ENCODE measurements at places on chromosomes 6 and 20.

- DNase-seq = no peak
These were observed 54.9 kb downstream of the PRR18 start for GRCh38 chr6:166253281-166253681.

DNA sequence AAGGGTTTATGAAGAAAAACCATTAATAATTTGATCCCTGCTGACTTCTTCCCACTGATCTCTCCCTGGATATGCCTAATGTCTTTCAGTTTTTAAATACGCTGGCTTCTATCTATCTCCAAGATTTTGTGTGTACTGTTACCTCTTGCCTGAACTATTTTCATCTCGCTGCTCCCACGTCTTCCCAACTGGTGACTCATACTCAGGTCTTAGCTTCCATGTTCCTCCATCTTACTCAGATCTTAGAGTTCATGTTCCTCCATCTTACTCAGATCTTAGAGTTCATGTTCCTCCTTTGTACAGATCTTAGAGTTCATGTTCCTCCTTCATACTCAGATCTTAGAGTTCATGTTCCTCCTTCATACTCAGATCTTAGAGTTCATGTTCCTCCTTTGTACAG, 21.6 kb downstream of the GPR6 start:
- DNase-seq = no peak

GRCh38 chr6:140480852-140481251, 1106.4 kb upstream of the CITED2 start:
- peak; percentile 3 for DNase-seq

- DNase-seq = peak; percentile 60
These were observed 18.7 kb downstream of the SGK1 start for GRCh38 chr6:134299236-134299635.

DNA sequence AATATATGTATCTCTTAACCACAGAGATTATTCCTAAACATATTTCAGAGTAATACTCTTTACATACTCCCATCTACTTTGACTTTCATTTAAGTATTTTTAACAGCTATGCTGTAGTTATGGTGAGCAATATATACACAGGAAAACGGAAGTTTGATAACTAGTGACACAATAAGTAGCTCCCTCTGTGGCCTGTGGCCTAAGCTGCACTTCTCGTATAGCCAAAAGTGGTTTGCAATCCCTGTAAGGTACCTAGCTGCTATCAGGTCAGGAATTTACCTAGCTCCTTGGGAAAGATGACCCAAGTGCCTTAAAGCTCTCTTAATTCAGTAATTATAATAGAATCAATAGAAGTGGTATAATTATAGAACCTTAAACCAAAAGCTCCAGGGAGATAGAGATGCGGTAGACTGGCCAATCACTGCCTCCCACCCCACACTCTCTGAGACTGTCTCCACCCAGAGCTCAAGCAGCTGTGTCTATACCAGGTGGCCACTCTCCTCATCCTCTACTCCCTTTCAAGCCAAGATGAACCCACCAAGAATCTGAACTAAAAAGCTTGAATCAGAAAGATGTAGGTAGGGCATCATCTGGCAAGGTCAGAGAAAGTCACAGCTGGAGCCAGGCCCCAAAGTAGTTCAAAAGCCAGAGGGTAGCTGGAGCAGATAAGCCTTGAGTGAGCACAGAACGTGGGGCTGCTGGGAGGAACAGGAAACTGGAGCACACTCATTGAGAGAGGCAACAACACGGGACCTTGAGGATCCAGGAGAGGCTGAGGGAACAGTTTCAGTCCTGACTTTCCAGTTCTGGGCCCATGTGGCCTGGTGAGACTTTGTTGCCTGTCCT, 84.9 kb upstream of the ASF1A start:
- no peak for DNase-seq

All from large intestine (tissue), 12 donors.